ENCODE measurements at places on chromosomes 11 and 22.
A peak's percentile ranks its signal among the peaks of the same experiment; 100 is the strongest.

DNA sequence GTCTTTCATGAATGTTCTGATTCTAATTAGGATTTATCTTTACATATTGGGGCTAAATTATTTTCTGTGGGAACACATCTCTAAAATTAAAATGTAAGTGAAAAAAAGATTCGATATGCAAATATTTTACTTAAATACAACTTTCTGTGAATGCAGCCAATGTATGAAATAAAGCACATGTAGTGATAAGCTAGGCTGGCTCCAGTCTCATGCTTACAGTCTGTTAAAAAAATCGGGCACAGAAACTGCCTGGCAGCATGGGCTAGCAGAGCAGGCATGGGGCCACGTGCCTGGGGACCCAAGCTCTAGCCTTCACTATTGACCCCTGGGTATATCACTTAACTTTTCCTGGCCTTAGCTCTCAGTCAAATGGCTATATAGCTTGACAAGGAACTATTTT lies 46.5 kb downstream of the NELL1 start:
- no peak for DNase-seq
- no peaks in the 10 kb centered on the region for H3K4me1 ChIP-seq
- H3K27ac ChIP-seq = no peak overlapping the region

- H3K27ac ChIP-seq = no peak overlapping the region
- no peaks in the 10 kb centered on the region for H3K4me1 ChIP-seq
- H3K36me3 ChIP-seq = no peaks in the 10 kb centered on the region
- DNase-seq = no peak
- no peak overlapping the region for H3K4me3 ChIP-seq
Observed at GRCh38 chr11:15119826-15120225, 5.1 kb downstream of the INSC start.

GRCh38 chr11:76781807-76782530 lies 1.2 kb upstream of the TSKU start:
- no peaks in the 10 kb centered on the region for H3K27me3 ChIP-seq
- peaks cover 8% of the 10 kb centered on the region for H3K4me1 ChIP-seq
- H3K27ac ChIP-seq = peak overlapping the region; percentile 76
- H3K36me3 ChIP-seq = no peaks in the 10 kb centered on the region

DNA sequence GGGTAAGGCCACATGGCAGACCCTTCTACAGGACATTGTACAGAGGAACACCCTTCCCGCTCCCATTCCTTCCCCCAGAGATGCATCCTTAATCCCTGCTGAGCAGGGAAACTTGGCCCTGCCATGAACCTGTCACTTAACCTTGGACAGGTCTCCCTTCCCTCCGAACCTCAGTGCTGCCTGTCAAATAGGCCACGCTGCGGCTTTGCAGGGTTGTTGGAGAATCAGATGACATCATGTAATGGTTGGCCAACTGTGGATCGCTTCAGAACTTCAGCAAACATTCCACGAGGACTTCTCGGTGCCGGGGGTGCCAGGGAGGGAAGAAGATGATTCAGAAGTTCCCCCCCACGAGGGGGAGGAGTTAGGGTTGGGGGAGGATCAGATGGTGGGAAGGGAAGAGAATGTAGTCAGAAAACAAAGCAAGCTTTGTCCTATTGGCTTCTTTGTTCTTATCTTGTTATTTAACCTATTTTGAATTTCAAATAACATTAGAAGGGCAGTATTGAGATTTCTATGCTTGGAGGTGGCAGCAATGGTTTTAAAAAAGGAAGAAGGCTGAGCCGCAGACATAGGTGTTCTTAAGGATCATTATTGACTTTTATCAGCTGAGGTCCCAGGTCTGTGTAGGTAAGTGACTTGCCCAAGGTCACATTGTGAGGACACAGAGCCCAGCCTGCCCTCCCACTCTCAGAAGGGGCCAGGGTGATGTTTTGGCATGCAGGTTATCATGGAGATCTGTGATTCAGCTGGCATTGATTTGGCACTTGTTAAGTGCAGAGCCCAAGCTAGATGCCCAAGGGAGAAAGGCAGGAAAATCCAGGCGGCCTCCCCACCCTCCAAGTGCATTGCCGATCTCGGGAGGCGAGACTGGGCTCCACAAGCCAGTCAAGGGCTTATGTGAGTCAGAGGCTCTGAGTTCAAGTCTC lies 3.1 kb downstream of the CDC42EP1 start:
- DNase-seq = peak; percentile 39
- peaks cover 29% of the 10 kb centered on the region for H3K27me3 ChIP-seq
- H3K4me3 ChIP-seq = no peak overlapping the region

- H3K36me3 ChIP-seq = no peaks in the 10 kb centered on the region
- H3K27ac ChIP-seq = no peak overlapping the region
- H3K27me3 ChIP-seq = no peaks in the 10 kb centered on the region
- no peak for DNase-seq
Observed at GRCh38 chr11:72758304-72758689, 6.1 kb upstream of the ARAP1 start.

- no peaks in the 10 kb centered on the region for H3K4me1 ChIP-seq
- no peak overlapping the region for H3K4me3 ChIP-seq
- H3K27me3 ChIP-seq = no peaks in the 10 kb centered on the region
Observed at GRCh38 chr11:63908631-63909401, 8.1 kb downstream of the RCOR2 start.

GRCh38 chr22:25365491-25366261 lies 146.2 kb downstream of the CRYBB2 start:
- H3K4me1 ChIP-seq = no peaks in the 10 kb centered on the region
- no peak overlapping the region for H3K27ac ChIP-seq
- no peaks in the 10 kb centered on the region for H3K27me3 ChIP-seq
- no peak for DNase-seq

DNA sequence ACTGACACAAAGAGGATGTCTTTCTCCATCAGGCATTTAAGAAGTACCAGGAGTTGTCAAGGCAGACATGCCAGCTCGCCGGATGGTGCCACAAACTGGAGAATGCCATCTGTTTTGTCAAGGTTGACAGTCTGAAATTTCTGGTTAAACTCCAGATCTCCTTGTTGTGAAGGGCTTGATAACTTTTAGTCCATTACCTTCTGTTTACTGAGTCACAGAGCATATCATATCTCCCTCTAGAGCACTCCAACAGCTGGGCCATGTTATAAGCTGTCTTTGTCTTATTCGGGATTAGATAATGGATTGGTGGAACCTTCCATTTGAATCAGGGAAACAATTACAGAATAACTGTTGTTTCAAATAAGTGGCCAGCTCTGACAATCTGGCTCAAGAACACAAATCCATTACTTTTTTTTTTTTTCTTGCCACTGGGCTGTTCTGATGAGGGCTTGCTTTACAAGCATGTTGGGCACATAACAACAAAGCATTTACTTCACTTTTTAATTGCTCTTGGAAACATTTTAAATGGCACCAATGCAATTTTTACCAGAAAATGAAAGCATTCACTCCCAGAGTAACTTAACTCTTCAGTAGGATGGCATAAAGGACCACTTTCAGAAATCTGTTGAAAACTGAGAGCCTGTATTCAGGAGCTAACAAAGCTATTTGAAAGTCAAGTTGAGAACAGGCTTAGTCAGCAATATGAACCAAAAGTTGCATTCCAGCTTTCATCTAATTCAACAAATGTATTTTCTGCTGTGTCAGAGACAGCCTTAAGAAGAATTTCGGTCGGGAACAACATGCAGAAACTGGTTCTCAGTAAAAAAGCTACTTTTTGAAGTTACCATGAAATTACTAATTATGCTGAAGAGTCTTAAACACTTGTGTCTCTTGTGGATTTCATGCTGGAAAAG lies 227.6 kb upstream of the PITPNB start:
- H3K27ac ChIP-seq = no peak overlapping the region
- DNase-seq = no peak
- no peak overlapping the region for H3K4me3 ChIP-seq
- no peaks in the 10 kb centered on the region for H3K36me3 ChIP-seq

- no peaks in the 10 kb centered on the region for H3K4me1 ChIP-seq
- no peak overlapping the region for H3K27ac ChIP-seq
- no peak for DNase-seq
- H3K4me3 ChIP-seq = no peak overlapping the region
- H3K36me3 ChIP-seq = no peaks in the 10 kb centered on the region
- H3K27me3 ChIP-seq = no peaks in the 10 kb centered on the region
Observed at GRCh38 chr11:134261626-134262488, 8.5 kb downstream of the ACAD8 start.

DNA sequence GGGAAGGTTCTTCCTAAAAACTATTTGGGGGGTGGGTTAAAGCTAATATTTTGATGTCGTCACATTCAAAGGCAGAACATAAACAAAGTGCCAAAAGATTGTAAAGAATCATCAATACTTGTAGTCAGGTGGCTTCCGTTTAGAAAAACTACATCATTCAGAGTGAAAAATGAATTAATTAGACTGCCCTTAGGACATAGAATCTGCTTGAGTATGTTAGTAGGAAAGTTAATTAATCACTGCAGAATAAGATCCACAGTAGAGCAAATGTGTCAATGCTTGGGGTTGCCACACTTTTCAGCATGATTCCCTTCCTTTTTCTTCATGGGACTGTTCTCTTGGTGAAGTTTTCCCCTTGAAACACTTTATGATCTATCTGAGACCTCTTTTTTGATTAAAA lies 166.8 kb upstream of the MTNR1B start:
- H3K4me3 ChIP-seq = no peak overlapping the region
- H3K27me3 ChIP-seq = no peaks in the 10 kb centered on the region
- no peaks in the 10 kb centered on the region for H3K4me1 ChIP-seq
- DNase-seq = no peak
- H3K36me3 ChIP-seq = no peaks in the 10 kb centered on the region

All from gastrocnemius medialis (tissue), 4 donors.